Muscle of arm (tissue), 14 donors: ENCODE measurements at places on chromosomes 16 and 17.

GRCh38 chr17:16477255-16477654 lies 14.7 kb downstream of the LRRC75A start:
- peak; percentile 73 for DNase-seq

GRCh38 chr16:546909-547770 lies 13.1 kb upstream of the PRR35 start:
- DNase-seq = peak; percentile 57

DNA sequence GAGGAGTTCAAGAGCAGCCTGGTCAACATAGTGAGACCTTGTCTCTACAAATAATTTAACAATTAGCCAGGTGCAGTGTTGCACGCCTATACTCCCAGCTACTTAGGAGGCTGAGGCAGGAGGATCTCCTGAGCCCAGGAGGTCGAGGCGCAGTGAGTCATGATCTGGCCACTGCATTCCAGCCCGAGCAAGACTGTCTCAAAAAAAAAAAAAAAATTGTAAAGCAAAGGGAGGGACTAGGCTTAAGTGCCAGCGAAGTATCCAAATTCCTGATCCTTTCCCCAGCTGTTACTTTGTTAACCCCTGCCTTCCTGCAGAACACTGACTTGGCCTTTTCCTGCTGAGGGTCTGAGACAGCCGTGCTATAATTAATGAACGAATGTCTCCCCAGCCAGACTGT lies 2.7 kb downstream of the GDPD3 start:
- peak; percentile 52 for DNase-seq

- DNase-seq = no peak
Observed at GRCh38 chr17:72373910-72374741, 253.3 kb downstream of the SOX9 start.

- no peak for DNase-seq
Observed at GRCh38 chr17:78709751-78710181, 72.3 kb downstream of the CYTH1 start.

DNA sequence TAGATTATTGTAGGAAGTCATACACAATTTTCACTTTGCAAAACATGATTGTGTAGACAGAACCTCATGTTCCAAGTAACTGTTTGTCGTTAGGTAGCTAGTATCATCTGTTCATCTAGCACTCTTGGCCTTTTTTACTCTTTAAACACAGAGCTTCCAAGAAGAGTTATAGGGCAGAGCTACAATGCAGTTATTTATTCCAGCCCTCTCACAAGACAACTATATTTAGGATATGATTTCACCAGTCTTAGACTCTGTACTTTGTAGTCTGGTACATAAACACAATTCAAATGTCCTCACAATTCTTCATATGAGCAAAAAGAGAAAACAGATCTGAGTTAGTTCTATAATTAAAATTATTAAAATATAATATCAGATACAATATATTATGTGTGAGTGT lies 37.9 kb downstream of the KCNJ2 start:
- no peak for DNase-seq

GRCh38 chr17:28081467-28081866 lies 39.0 kb downstream of the NLK start:
- no peak for DNase-seq

GRCh38 chr17:16463358-16464302 lies 28.4 kb downstream of the LRRC75A start:
- DNase-seq = no peak

DNA sequence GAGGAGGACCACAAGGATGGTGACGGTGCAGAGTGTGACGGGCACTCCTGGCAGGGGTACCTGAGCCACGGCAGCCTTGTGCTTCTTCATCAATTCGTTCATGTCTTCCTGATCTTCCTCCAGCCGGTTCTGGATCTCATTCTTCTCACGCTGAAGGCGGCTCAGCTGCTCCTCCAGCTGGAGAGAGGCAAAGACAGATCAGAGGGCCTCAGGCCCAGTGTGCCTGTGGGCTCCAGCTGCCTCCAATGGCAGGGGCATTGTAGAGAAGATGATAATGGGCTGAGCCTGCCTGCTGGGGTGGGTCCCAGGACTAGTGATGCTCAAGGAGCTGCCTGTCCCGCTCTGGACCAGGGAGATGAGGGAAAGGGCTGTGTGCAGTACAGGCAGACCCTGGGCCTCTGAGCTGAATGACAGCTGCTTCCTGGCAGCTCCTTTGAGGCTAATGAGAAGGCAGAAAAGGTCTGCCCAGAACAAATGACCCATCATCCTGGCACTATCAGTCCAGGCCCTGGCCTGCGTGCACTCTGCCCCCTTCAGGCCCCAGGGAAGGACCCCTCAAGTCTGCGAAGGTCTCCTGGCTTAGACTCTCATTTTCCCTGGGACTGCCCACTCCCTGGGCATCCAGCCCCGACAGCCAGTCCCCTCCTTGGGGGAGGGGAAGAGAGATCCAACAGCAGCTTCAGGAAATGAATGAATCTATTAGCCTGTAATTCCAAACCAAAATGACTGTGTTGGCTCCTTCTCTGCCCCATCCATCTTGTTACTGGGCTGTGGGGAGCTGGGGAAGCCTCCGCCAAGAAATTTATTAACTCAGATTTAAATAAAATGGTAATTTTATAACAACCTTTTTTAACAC lies 48.0 kb downstream of the PIPOX start:
- DNase-seq = no peak
